Stimulated activated CD4-positive, alpha-beta T cell treated with anti-CD3 and anti-CD28 coated beads, Interleukin-4, amount 100 ng/mL, for 48 hours (primary cell): ENCODE measurements at places on chromosomes 5 and 9.
A peak's percentile ranks its signal among the peaks of the same experiment; 100 is the strongest.

GRCh38 chr9:4117835-4118610 is 181.8 kb downstream of the GLIS3 start:
- peak; percentile 51 for DNase-seq

GRCh38 chr9:114405294-114406034 is 17.7 kb upstream of the AKNA start:
- DNase-seq = peak; percentile 69

DNA sequence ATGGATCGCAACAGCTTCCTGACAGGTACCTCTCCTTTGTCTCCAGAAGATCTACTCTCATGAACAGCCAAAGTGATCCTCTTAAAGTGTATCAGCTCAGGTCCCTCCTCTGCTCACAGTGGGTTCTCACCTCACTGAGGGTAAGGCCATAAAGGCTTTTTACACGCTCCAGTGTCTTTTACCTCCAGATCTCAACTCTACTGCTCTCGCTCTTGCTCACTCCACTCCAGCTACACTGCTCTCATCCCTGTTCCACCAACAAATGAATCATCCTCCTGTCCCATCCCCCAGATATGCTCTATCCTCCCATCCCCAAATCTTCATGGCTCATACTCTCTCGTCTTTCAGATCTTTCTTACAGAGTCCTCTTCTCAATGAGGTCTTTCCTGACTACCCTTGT is 248.6 kb upstream of the EFNA5 start:
- no peak for DNase-seq

GRCh38 chr5:172421-172820 is 18.9 kb upstream of the LRRC14B start:
- no peak for DNase-seq

- no peak for DNase-seq
Observed at GRCh38 chr9:106947106-106947900, 84.3 kb downstream of the ZNF462 start.
